ENCODE measurements at places on chromosomes 1 and 21.

- DNase-seq: no peak
Observed at GRCh38 chr1:168723000-168723399, 6.0 kb downstream of the DPT start.

GRCh38 chr21:45846373-45847160, 135.0 kb upstream of the COL6A1 start:
- DNase-seq: no peak

- no peak for DNase-seq
Observed at GRCh38 chr1:201219481-201220387, 29.1 kb downstream of the IGFN1 start.

- DNase-seq: peak; percentile 34
Observed at GRCh38 chr1:116515702-116516101, 55.1 kb downstream of the CD58 start.

DNA sequence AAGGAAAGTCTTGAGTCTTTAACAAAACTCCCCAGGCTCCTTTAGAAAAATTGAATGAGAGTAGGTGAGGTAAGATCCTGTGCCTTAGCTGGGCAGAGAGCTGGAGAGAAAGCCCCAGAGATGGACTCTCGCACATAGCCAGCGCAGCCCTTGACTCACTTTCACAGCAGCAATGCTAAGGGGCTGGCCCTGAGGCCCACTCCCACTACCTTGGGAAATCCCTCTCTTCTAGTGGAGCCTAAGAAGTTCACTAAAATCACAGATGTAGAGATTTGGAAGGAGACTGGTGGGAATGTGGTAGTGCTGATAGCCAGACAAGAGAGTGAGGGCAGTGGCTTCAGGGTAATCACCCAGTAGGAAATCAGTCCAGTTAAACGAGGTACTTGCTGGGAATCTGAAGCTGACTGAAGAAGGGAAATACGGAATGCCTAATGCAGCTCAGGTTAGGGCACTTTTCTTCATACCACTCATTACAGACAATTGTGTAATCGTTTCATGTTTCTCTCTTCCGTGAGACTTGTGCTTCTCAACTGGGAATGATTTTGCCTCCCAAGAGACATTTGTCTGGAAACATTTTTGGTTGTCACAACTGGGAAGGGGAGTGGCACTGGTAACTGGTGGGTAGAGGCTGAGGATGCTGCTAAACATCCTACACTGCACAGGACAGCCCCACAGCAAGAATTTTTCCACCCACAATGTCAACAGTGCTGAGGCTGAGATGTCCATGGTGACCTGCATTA, 42.4 kb upstream of the LRRC8C start:
- DNase-seq: no peak

DNA sequence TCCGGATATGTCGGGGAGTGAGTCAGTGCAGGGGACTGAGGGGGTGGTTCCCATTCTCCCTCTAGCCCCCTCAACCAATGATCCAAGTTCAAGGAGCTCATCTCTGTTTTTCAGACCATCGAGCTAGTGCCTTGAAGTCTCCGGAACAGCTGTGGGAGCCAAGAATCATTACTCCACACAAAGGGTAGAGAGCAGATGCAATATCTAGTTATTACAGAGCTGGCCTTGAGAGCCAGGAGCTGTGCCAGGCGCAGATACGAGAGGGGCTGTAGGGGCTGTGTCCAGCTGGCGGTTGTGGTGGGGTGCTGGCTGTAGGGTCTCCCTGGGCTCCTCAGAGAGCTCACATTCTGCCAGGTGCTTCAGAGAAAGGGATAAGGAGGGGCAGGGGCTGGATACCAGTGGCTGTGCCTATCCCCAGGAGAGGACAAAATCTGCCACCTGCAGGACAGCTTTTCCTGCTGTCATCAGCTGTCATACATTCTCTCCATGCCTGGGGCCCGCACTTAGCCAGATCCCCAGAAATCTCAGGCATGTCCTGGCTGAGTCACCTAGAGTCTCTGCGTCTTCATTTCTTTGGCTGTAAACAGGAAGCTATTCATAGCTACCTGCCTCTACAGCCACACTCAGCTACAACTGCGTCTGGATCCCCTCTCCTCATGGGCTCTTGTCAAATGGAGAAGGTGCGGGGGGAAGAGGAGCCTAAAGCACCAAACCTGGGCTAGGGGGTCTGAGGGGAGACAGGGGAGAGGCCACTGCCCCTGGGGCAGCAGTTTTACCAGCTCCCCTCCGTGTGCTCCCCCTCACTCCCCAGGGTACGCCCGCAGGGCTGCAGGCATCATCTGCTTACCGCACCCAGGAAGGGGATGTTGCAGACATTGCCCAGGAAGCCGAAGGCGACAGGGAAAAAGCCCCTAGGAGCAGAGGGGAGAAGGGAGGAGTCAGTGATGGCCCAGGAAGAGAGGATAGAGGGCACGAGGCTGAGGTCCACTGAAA, 2.4 kb upstream of the KISS1 start:
- no peak for DNase-seq

GRCh38 chr21:37684115-37684493, 232.2 kb downstream of the KCNJ6 start:
- no peak for DNase-seq

GRCh38 chr1:239677362-239677761, 291.0 kb downstream of the CHRM3 start:
- no peak for DNase-seq

GRCh38 chr1:36008546-36009197, 75.2 kb upstream of the TEKT2 start:
- peak; percentile 32 for DNase-seq

GRCh38 chr1:55503663-55504305, 288.6 kb upstream of the USP24 start:
- no peak for DNase-seq

DNA sequence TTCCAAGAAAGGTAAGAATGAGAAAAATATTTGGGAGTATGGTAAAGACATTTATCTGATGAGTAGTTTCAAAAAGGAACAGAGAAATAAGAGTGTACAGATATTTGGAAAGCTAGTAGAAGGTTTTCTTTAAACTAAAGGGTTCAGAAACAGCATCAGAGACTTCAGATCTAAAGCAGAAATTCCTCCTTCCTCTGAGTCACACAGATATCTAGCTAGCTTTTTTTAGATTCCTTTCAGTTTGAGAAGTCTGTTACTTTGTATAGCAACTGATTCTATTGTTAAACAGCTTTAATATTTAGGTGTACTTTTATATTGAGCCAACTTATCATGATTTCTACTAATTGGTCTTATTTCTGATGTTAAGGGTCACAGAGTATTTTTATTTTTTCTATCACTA, 4.7 kb downstream of the AMY2B start:
- no peak for DNase-seq

DNA sequence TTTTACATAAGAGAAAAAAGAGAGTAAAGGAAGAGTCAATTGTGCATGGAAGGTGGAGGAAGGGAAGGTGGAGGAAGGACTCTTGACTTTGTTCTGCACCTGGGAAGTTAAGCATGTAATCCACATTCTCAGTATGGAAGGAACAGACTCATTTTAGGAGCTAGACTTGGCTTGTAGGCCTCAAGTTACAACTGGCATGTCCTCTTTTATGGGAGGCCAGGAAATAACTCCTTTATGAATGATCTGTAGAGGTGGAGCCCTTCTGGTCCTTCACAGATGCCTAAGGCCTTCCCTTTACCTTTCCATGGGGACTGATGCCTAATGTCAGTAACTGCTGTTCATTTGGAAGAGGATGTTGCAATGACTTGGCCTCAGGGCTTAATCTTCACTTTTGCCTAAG, 29.4 kb upstream of the CCSAP start:
- no peak for DNase-seq

DNA sequence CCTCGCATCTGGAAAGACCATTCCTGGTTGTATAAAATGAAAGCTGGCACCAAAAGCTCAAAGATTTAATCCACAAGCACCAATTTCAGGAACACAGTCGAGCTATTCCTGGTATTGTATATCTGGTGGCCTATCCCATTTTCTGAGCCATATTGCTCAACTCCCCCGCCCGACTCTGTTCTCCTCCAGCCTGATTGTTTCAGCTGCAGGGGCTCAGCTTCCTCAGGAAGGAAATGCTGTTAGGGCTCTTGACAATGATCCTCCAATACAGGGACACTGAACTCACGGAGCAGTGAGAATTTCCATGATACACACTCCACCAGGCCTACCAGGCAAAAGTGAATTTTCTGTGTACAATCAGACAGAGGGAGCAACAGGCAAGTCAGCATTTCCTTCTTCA, 16.9 kb upstream of the TDRD10 start:
- DNase-seq: no peak

DNA sequence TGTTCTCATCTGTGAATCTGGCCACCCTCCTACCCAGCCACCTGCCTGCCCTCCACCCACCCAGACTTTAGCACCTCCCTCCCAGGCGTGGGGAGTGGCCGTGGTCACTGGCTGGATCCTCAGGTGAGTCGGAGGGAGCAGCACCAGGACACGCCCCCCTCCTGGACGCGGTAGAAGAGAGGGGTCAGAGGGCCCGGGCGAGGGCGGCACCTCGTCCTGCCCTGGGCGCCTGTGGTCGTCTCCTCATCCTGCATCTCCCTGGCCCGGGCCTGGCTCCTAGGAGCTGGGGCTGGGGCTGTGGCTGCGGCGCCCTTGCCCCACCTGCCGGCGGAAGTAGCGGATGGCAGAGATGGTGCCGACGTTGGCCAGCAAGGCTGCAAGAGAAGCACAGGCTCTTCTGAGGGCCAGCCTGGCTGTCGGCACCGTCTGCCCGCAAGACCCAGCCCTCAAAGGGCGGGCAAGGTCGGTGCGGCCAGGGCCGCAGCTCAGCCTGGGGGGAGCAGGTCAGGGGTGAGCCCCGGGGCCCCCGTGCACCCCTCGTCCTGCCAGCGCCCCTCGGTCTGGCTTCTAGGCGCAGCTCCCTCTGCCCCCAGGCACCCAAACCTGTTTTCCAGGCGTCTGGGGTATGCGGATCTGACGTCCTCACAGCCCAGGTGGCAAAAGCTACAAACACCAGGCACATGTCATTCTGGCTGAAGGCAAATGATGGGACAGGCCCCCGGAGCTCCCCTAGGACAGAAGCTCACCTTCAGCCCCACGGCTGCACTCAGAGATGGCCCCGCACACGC, 5.8 kb downstream of the PERM1 start:
- DNase-seq: peak; percentile 44

DNA sequence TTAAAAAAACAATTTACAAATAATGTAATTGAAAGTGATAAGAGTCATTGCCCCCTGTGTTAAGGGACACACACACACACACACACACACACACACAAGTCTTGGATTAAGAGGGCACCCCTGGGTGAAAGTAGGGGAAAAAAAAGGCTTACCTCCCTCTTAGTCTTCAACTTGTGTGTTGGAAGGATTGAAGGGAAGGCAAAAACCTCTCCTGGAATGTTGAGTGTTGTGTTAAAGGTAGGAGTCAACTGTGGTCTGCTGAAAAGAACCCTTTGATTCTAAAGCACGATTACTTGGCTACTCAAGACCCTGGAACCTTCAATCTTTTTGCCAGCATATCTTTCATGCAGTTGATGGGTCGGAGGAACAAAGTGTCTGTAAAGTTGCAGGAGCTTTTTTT, 6.4 kb downstream of the PBX1 start:
- DNase-seq: no peak

DNA sequence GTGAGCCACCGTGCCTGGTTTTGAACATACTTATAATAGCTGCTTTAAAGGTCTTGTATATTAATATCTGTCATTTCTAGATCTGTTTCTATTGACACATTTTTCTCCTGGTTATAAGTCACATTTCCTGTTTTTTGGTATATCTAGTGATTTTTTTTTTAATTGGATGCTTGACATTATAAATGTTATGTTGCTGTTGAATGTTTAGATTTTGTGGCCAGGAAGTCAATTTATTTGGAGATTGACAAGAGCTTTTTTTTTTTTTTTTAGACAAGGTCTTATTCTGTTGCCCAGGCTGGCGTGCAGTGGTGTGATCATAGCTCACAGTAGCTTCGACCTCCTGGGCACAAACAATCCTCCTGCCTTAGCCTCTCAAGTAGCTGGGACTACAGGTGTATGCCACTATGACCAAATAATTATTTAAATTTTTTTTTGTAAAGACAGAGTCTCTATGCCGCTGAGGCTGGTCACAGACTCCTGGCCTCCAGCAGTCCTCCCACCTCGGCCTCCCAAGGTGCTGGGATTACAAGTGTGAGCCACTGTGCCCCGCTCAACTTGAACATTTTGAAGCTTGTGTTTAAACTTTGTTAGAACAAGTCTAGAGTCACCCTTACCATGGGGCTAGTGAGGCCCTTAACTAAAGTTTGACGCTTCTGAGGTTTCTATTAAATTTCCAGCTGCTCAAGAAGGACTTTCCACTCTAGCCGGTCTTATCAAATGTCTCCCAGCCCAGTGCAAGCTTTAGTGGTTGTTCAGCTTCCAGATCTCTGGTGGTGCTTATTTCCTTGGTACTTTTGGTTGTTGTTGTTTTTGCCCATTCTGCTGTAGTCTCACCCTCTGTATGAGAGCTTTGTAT, 8.6 kb upstream of the CHI3L2 start:
- DNase-seq: no peak

DNA sequence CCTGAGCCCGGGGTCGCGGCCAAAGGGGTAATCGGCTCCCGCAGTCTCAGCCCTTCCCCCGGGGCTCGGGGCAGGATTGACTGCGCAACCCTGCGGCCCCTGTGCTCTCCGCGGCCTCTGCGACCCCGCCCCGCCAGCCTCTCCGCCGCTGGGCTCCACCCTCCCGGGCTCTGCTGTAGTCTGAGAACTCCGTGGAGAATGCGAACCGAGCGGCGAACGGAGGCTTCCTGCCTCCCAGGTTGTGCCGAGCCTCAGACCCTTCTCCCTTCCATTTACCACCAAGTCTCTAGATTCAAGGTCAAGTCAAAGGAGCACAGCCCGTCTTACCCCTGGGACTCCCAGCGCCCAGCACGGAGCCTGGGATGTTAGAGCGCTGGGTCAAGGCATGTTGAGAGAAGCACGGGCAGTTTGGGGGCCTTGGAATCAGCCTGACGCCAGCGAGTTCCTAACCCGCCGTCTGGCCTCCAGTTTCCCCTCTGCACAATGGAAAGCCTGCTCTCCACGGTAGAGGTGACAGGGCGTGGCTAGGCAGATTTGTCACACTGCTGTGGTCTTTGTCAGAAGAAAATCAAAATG, 3.0 kb downstream of the ATP2B4 start:
- DNase-seq: peak; percentile 69

DNA sequence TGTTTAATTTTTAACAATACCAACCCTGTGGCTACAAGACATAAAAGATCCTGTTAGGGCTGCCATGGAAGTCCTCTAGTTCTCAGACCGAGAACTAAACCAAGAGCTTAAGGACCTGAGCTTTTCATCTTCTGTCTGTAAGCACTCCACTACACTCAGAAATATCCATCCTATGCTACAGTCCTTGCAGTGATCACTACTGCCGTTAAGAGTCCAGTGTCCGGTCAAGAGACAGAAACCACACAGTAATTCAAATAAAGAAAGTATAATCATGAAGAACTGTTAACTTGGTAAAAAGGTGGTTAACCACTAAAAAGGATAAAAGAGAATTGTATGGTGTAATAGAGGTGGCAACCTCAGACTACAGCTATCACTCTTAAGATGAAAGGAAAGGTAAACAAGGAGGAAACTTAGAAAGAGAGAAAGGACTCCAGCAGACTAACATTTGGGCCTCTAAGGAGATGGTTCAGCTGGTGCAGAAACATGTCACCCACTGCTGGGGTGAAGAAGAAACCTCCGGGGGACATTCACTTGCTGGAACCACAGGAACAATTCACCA, 22.1 kb upstream of the PRDX6 start:
- DNase-seq: peak; percentile 22

Measured in activated CD4-positive, alpha-beta T cell treated with anti-CD3 and anti-CD28 coated beads, Interleukin-2, Interleukin-4, amounts not matched to agents 100 ng/mL and 50 ng/mL, durations not matched to agents 16 hours and 8 hours (primary cell).